EH (cell line): ENCODE measurements at places on chromosomes 12 and 14.

DNA sequence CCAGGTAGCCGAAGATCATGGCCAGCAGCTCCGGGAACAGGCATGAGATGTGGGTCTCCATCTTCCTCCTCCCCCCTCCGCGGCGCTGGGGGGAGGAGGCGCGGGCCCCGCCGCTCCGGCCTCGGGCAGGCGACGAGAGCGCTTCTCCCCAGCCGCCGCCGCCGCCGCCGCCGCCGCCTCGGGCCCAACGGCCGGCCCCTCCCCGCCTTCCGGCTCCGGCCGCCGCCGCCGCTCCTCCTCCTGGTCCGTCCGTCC is 448 bp downstream of the FBXL14 start:
- DNase-seq = peak; percentile 77

- no peak for DNase-seq
Observed at GRCh38 chr12:126915309-126915708, 1351.7 kb upstream of the TMEM132C start.

DNA sequence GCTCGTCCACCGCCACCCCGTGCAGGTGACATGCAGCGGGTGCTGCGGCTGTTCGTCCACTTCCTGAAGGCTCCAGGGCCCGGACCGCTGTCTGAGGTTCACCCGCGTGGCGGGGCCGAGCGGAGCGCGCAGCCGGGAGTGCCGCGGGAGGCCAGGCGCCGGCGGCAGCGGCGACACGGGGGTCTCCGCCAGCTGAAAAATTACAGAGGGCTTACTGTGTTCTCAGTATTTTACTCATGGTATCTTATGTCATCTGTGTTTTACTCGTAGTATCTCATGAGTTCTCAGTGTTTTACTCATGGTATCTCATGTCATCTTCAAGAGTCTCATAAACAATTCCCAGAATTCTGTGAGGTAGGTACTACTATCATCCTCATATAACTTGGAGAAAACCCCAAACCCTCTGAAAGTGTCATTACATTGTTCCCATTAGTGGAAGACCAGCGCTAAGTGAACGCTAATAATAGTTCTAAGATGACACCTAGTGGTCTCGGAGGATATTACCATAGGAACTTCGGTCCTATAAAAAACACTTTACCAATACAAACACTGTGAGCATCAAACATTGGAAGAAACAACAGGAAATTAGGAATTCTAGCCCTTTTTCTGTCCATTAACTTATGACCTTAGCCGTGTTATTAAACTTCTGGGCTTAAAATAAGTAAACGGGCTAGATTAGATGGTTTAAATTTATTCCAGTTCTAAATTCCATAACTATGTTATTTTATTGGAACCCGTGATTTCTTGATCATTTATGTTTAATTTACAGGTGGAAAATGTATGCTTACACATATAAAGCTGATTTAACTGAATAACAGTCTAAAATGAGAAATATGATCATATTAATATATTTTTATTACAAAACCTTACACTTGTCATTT is 32.4 kb downstream of the AK7 start:
- peak; percentile 79 for DNase-seq

- DNase-seq = no peak
Observed at GRCh38 chr12:83224012-83224411, 537.3 kb downstream of the TMTC2 start.

DNA sequence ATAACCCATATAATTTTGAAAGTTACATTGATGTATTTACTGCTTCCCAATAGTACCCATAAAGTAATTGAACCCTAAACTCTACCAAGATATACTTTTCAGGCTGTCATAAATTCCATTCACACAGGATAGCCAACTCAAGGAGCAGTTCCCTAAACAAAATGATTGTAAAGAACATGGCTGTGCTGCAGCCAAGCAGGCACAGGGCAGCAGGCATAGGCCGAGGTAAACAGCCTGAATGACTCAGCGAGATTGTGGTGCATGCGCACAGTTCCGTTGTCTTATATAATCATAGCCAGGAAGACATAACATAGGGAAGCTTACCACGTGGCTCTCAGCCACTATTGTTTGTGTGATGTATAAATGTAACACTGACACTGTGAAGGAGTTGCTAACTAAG is 344.9 kb downstream of the FSCB start:
- DNase-seq = no peak

- DNase-seq = no peak
Observed at GRCh38 chr12:113591480-113591974, 119.9 kb upstream of the LHX5 start.

- no peak for DNase-seq
Observed at GRCh38 chr12:1846421-1847405, 26.3 kb downstream of the LRTM2 start.

- no peak for DNase-seq
Observed at GRCh38 chr14:100669468-100669867, 57.2 kb upstream of the DLK1 start.

DNA sequence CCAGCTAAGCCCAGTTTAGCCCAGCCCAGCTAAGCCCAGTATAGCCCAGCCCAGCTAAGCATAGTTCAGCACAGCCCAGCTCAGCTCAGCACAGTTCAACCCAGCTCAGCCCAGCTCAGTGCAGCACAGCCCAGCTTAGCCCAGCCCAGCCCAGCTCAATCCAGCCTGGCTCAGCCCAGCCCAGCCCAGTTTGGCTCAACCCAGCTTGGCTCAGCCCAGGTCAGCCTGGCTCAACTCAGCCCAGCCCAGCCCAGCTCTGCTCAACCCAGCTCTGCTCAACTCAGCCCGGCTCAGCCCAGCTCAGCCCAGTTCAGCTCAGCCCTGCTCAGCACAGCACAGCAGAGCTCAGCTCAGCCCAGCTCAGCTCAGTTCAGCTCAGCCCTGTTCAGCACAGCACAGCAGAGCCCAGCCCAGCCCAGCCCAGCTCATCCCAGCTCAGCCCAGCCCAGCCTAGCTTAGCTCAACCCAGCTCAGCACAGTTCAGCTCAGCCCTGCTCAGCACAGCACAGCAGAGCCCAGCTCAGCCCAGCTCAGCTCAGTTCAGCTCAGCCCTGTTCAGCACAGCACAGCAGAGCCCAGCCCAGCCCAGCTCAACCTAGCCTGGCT is 330.9 kb downstream of the TMEM121 start:
- no peak for DNase-seq

- DNase-seq = peak; percentile 66
Observed at GRCh38 chr14:56487761-56488160, 91.8 kb upstream of the TMEM260 start.

GRCh38 chr14:69066396-69067171 is 86.3 kb downstream of the DCAF5 start:
- no peak for DNase-seq

DNA sequence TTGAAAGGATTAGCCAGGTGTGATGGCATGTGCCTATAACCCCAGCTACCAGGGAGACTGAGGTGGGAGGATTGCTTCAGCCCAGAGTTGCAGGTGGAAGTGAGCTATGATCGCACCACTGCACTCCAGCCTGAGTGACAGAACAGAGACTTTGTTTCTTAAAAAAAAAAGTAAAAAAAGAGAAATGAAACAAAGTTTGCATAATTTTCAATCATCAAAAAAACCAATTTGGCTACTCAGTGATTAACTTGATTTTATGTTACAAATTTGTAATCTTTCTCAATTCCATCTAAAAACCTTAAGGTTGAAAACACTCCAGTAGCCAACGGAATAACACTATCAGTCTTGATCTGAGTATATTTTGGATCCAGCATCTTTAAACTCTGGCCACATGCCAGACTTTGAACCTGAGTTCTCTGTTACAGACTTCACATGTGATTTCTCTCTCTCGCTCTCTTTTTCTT is 12.6 kb upstream of the DENND5B start:
- no peak for DNase-seq

DNA sequence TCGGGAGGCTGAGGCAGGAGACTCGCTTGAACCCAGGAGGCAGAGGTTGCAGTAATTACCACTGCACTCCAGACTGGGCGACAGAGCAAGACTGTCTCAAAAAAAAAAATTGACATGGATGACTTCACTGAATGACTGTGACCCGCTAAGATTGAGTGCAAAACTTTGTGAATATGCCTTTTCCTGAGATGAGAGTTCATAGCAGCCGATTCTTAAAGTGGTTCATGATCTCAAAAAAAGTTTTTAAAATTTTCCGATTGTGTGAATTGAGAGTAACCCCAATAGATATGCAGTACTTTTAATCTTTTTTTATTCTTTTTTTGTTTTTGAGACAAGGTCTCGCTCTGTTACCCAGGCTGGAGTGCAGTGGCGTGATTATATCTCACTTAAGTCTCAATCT is 1.2 kb downstream of the TCTN1 start:
- DNase-seq = no peak

DNA sequence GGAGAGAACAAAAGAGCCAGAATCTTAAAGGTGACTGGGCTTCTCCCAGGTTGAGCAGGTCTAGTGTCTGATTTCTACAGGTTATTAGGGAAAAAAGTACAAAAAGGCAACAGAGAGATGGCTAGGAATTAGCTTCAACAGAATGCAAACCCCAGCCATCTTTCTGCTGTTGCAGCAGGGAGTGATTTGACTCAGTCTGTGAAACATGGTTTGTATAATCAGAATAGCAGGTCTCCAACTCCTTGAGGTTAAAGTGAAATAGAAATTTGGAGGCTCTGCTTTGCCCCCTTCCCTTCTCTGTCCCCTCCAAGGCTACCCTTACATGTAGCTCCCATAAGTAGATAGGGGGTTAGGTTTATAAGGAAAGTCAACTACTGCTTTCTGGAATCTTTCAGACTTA is 105.8 kb downstream of the AKAP6 start:
- no peak for DNase-seq

GRCh38 chr14:52179141-52179790 is 88.2 kb upstream of the PTGDR start:
- DNase-seq = no peak

DNA sequence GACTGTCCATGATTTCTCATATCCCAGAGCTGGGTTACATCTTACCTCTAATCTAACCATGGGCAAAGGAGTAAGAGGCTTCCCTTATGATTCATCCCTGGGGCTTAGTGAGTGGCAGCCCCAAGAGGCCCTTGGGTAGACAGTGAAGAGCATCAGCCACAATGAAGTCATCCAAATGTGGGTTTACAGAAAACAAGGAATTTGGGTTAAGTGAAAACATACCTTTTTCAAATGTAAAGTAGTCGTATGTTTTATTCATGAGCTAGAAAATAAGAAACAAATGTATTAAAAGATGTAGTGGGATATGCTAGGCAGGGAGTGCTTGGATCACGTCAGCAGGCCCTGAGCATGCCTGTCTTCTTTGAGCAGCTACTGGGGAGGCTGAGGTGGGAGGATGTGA is 54.0 kb upstream of the ELK3 start:
- peak; percentile 59 for DNase-seq

DNA sequence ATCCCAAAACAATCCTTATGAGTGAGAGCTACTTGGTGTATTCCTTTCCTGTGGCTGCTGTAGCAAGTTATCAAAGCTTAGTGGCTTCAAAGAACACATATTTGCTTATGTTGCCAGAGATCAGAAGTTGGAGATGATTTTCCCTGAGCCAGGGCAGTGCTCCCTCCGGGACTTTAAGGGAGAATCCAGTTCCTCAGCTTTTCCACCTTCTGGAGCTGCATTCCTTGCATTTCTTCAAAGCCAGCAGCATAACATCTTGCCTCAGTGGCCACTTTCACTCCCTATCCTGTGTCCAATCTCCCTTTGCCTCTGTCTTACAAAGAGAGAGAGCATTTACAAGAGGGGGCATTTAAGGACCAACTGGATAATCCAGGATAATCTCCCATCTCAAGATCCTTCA is 33.7 kb downstream of the P2RX7 start:
- no peak for DNase-seq

- peak; percentile 9 for DNase-seq
Observed at GRCh38 chr12:25962932-25963525, 4.5 kb downstream of the RASSF8 start.

GRCh38 chr12:3055026-3055703 is 22.0 kb upstream of the TSPAN9 start:
- DNase-seq = no peak

DNA sequence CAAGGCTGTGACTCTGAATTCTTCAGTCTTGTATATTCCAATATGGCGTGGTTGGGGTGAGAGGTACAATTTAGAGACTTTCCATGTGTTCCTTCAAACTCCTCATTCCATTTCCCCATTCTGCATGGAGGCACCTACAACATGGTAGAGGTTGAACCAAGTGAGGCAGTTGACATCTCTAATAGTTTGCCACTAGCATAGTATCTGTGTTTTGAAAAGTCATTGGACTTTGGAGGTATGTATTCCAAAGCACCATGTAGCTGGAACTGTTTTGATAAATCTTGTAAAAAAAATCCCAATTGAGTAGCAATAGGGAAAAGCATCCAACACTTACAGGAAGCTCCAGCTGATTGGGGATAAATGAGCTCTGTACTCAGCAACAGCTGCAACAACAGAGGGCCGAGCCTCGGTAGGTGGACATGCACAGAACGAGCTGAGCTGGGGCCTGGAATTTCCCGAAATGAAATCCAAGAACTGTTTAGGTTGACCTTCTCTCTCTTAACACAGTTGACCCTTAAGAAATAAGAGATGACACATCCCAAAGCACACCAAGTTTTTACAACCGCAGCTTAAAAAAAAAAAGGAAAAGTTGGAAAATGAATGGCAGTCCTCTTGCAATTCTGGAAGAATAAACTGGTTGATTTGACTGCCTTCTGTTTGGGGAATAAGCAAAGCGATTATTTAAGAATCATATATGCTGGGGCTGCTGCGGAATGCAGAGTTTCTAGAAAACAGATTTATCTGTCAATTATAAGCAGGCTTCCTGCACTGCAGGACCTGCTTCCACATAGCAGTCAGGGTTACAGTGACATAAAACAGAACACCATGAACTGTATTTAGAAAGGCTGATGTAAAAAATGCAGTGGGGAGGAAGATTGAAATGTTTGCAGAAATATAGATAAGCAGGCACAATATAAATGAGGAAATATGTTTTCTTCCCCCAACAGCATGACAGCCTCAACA is 194.6 kb upstream of the KRR1 start:
- peak; percentile 97 for DNase-seq

- peak; percentile 6 for DNase-seq
Observed at GRCh38 chr12:39435531-39435930, 7.4 kb downstream of the KIF21A start.

GRCh38 chr14:103832046-103832445 is 15.3 kb downstream of the PPP1R13B start:
- DNase-seq = no peak

DNA sequence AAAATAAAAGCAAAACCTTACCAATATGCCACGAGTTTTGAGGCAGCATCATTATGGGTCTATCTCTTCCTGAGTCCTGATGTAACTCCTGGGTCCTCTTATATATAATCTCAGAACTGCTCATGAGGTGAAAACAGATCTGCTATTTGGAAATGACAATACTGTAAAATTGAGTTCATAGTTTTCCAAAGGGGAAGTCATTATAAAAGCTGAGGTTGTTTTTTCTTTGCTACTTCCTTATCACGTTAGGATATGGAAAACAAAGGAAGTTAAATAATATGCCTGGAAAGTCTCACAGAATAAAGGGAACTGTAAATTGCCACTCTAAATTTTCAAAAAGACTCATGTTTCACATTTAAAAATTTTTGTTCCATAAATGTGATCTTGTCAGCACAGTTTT is at the start of gene CD163L1:
TSS of gene CD163L1 (minus strand) at position 78 of the 400 bp plus-strand sequence. CDS start at position 52, 26 bp downstream.
- DNase-seq = no peak
